Stromal cell of bone marrow (primary cell): ENCODE measurements at places on chromosomes 3 and 15.

- no peak for DNase-seq
Measured at GRCh38 chr3:53493963-53494791, at the start of gene CACNA1D. Gene CACNA1D (plus strand): TSS chr3:53494611. CDS start chr3:53495167, 556 bp downstream.

DNA sequence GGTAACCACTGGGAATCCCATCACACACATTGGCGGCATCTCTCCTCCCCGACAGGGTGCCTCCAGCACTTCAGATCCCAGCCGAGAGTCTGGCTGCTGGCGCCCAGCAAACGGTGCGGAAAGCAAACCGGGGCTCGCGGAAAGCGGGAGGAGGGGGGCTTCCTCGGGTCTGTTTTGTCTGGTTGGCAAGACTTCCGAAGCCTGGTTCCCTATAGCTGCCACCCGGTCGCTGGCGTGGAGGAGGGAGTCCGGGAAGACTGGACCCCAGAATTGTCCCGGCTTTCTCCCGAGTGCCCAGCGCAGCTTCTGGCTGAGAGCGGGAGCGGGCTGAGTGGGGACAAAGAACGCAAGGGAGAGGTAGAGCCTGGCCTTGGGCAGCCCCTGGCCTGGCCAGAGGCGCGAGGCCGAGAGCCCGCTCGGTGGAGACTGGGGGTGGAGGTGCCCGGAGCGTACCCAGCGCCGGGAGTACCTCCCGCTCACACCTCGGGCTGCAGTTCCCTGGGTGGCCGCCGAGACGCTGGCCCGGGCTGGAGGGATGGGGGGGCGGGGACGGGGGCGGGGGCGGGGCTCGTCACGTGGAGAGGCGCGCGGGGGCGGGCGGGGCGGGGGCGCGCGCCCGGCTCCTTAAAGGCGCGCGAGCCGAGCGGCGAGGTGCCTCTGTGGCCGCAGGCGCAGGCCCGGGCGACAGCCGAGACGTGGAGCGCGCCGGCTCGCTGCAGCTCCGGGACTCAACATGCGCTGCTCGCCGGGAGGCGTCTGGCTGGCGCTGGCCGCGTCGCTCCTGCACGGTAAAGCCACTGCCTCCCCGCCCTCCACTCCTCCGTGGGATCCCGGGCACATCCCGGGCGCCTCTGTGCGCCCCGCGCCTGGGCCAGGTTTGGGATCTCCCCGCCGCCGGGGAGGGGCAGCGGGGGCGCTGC, at the start of gene CHRNA7:
Gene CHRNA7 (plus strand): TSS at position 654 of the 920 bp plus-strand sequence. CDS start 80 bp downstream, at position 734.
- no peak for DNase-seq

- no peak for DNase-seq
Measured at GRCh38 chr3:13427662-13428603, 7.8 kb upstream of the NUP210 start.

DNA sequence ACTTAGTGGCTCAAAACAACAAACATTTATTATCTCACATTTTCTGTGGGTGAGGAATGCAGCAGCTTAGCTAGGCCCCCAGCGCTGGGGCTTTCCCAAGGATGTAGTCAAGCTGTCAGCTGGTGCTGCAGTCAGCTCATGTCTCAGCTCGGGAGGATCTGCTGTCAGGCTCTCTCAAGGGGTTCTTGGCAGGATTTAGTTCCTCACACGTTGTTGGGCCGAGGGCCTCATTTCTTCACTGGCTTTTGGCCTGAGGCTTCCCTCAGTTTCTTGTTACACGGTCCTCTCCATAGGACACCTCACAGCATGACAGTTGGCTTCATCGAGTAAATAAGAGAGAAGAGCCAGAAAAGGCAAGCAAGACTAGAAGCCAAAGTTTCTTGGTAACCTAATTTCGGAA, 13.7 kb upstream of the U2SURP start:
- no peak for DNase-seq

- DNase-seq = no peak
Measured at GRCh38 chr15:68315495-68316031, 38.0 kb downstream of the FEM1B start.

GRCh38 chr3:39112113-39112512, 4.6 kb downstream of the TTC21A start:
- no peak for DNase-seq

- no peak for DNase-seq
Measured at GRCh38 chr3:66467996-66468735, 32.7 kb downstream of the LRIG1 start.

DNA sequence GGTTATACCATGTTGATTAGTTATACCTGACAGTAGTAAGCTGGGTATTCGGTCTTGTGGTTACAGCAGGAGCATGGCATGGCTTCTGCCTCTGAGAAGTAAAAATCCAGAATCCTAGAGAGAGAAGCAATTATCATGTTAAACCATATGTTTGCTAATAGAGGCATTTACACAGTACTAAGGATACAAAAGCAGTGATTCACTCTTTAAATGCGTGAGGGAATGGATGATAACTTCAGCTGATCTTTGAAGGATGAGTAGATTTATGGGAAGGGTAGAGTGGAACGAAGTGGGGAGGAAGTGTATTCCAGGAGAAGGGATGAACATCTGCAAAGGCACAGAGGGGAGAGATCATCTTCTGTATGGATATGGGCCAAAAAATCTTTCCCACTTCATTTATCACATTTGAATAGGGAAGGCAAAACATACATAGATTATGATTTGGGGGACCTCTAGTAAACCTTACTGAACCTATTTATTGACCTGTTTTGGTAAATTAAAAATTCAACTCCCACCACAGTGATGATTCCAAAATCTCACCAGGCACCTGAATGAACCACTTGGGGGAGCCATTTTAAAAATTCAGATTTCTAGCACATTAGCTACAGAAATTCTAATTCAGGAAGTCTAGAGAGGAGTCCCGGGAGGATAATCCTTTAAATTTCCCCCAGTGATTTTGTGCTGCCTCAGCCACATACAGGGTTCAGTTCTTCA, 35.1 kb downstream of the IGSF10 start:
- no peak for DNase-seq

DNA sequence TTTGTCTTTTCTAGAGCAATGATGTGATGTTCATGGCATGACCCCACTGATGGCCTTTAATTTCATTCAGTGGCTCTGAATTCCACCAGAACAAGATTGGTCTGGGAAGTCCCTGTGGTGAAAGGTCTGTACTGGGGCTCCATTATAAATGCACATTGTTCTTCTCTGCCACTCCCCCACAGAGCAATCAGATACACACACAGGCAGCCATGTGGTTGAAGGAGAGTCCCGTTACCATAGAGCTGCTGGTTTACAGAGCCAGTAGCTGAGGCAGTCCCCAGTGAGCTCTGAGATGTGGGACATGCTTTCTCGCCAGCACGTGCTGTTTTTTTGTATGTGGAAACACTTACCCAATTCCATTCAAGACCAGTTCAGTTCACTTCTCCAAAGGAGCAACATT, 172.7 kb upstream of the TRIM42 start:
- no peak for DNase-seq
